D341Med (cell line): ENCODE measurements at places on chromosomes 11 and 22.

DNA sequence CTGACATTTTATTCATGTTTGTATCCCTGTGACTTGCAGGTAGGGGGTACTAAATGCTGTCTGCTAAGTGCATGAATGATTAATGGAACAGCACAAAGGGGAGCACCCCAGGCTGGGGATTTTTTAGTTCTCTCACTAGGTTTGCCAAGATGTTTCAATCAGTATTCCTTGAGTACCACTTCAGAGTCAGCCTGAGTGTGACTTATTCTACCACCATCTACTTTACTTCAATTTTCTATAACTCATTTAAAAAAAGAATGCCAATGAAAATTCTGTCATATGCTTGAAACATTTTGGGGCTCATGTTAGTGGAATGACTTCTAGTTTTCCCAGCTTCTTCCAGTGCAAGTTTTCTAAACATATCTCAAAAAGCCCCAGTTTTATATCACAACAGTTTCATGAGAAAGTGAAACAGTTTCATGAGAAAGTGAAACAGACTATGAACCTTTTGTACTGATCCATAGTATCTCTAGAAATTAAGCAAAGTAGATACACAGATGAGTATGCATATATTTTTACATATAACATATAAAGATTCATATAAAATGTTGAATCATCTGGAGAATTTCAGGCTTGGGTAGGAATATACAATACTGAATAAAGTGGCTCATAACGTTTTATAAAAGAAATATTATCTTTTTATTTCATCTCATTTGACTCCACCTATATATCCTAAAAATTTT, 252.4 kb downstream of the GRM5 start:
- DNase-seq = no peak

- no peak for DNase-seq
These were observed 22.8 kb upstream of the TFIP11 start for GRCh38 chr22:26534874-26535602.

DNA sequence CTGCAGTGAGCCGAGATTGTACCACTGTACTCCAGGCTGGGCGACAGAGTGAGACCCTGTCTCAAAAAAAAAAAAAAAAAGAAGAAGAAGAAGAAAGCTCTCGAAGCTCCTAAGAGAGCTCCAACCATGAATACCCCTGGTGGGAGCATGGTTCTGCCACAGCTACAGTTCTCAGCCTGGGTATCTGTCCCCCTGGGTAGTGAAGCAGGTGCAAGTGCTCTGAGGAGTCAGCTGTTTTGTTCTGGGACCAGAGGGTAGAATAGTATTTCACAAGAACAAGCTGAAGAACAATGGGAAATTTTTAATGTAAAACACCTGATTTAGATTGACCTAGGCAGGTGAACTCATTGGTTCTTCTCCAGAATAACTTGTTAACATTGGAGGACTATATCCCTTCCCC, 4.3 kb upstream of the HYOU1 start:
- DNase-seq = no peak

- peak; percentile 40 for DNase-seq
These were observed 217.4 kb downstream of the SBF2 start for GRCh38 chr11:10076458-10077141.

GRCh38 chr22:32306561-32306960, 51.1 kb upstream of the RFPL3 start:
- no peak for DNase-seq

GRCh38 chr11:27551127-27551526, 44.6 kb upstream of the LIN7C start:
- no peak for DNase-seq

DNA sequence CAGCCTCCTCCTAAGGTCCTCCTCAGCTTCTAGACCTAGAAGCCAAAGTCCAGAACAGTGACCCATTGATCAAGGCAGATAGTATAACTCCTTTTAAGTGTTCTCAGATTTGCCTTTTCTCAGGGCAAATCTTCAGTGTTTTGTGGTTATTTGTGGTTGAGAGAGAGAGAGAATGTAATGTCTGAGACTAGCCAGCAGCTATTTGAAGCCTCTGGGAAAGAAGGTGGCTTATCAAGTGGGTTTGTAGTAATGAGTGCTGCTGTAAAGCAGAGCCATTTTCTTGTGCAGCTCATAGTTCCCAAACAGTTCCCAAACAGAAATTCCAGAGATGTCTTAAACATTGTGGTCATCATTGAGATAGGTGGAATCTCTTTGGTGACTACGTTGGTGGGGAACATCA, 89.5 kb downstream of the RNF169 start:
- no peak for DNase-seq

DNA sequence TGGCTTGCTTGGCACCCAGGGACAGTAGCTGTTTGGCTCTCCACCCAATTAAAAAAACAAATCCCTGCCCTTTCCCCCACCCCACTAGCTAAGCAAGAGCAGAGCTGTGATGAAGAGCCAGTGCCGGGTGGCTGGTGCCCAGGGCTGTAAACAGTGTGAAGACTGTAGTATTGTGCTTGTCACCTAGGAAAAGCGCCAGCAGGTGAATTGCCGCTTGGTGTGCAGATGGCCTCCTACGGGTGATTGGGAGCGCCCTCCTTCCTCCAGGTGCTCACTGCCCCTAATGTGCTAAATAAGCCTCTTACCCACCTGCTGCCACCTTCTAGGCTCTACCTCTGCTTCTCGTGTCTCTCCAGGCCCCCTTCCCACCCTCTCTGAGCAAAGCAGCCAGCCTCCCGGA, 18.4 kb upstream of the RAPSN start:
- DNase-seq = no peak

GRCh38 chr11:129723146-129723760, 92.4 kb upstream of the TMEM45B start:
- no peak for DNase-seq

DNA sequence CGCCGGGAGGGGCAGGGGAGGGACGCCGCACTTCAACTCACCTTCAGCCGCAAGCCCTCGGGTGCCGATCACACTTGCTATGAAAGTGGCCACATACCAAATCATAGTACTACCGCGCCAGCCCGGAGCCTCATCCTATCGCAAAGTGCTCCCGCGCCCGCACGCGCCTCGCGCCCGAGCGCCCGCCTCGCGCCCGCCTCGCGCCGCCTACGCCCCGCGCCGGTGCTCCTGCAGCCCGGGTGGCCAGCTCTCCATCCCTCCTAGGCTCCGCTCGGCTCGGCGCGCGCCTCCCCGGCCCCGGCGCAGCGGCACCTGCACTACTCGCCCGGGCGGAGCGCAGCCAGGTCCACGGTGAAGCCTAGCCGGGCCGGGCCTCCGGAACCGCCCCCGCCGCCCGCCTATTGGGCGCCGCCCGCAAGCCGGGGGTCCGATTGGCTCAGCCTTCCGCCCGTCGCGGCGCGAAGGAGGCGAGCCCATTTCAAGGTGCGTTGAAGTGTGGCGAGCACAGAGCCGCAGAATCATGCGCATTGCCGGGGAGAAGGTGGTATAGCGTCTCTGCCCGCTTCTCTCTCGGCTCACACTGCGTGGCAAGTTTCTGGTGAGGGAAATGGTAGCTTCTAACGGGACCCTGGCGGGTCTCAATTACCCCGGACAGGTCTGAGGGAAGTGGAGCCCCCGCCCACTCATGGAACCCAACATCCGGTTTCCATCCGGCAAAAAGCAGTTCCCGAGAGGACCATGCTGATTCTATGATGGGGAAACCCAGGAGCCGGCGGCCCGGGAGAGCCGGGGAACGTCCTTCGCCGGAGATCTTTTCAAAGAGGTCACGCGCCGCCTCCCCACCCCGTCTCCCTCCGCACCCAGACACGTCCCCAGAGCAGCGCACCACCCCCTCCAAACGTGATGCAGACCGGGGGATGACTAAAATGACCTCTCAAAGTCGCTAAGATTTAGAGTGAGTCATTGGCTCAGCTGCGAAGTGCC, at the start of gene IGSF9B:
IGSF9B (minus strand) TSS at position 319 of the 984 bp plus-strand sequence; CDS start at position 105, 214 bp downstream.
- peak; percentile 98 for DNase-seq

DNA sequence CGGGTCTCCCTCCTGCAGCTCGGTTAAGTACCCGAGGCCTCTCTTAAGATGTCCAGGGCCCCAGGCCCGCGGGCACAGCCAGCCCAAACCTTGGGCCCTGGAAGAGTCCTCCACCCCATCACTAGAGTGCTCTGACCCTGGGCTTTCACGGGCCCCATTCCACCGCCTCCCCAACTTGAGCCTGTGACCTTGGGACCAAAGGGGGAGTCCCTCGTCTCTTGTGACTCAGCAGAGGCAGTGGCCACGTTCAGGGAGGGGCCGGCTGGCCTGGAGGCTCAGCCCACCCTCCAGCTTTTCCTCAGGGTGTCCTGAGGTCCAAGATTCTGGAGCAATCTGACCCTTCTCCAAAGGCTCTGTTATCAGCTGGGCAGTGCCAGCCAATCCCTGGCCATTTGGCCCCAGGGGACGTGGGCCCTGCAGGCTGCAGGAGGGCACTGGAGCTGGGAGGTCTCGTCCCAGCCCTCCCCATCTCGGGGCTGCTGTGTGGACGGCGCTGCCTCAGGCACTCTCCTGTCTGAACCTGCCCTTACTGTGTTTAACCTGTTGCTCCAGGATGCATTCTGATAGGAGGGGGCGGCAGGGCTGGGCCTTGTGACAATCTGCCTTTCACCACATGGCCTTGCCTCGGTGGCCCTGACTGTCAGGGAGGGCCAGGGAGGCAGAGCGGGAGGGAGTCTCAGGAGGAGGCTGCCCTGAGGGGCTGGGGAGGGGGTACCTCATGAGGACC, 25.0 kb downstream of the FADS3 start:
- DNase-seq = no peak

DNA sequence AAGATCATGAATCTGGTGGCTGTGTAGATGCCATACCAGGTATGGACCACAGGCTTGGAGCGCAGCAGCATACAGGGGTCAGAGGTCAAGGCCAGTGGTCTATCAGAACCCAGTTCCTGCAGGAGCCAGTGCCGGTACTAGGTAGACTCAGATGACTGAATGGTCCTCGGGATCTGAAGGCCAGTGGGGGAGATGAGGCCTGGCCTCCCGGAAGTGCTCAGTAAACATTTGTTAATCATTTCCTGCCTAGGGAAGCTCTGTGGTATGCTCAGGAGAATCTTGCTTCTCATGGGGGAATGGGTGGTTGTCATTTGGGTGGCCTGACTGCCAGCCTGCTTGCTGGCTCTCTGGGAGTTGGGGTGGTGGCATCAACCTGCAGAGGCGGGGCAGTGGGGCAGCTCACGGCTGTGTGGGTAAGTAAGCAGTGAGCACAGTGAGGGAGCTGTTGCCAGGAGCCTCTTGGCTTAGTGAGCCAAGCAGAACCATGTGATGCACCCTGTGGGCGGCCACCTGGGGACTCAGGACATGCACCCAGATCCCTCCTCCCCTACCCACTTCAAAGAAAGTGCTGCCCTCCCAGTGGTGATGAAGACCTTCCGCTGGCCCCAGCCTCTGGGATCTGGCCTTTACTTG, 33.0 kb downstream of the PTPRJ start:
- DNase-seq = no peak

DNA sequence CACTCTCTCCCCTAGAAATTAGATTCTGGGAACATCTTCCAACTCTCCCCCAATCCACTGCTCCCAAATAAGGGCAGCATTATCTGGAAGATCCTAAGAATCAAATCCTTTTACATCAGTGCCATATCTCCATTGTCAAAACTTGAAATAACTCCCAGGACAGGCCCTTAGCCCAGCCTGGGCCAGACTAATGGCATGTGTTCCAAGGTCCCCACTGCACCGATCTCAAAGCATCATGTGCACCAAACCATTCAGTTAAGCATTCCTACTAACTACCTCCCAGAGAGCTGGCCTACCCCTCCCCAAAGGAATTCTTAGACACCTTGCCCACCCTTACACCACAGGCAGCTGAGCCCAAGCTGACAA, 44.2 kb upstream of the POU2AF1 start:
- DNase-seq = no peak

- peak; percentile 67 for DNase-seq
These were observed 104.5 kb downstream of the CHST1 start for GRCh38 chr11:45560913-45561281.

DNA sequence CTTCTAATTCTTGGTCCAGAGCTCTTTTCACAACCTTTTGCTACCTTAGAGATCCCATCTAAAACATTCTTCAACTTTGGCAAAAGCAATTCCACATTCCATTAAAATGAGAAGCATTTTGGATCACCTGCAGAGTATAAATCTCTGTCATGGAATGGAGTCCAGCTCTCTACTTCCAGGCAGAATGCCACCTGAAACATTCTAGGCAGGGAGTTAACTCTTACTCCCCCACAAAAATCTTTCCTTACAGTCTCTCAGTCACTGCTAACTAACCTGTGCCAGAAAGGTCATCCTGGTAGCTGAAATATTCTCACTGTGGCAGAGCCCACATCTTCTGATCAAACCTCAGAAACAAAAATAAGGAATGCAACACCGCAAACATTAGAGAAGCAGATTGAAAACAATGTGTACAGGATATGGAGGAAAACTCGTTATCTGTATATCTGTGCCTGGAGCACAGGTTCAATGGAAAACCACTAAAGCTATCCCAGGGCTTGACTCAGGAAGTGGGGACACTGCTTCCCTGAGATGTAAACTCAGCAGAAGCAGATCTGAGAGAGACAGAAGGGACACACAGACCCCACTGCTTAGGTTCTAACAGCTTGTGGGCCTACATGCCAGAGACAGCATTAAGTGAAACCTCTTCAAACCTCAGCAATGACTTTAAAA, 78.9 kb downstream of the KCNC1 start:
- DNase-seq = no peak

DNA sequence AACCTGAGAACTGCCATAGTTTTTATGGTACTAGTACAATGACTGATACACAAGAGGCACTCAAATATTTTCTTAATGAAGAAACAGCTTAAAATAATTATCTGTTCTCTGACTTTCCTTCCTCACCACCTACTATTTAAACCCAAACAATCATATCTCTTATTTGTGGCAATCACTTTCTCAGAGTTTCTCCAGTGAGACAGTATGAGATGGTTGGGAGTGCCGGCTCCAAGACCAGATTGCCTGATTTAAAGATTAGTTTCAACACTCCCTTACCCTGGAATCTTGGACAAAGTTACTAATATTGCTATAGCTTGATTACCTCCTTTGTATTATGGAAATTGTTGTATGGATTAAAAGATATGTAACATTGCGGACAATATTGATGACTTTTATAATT, 5.7 kb upstream of the CEP126 start:
- DNase-seq = no peak

- DNase-seq = no peak
These were observed 529.4 kb downstream of the TBC1D22A start for GRCh38 chr22:47291565-47292495.

- DNase-seq = no peak
These were observed 75.2 kb upstream of the CRTAM start for GRCh38 chr11:122763108-122763507.

DNA sequence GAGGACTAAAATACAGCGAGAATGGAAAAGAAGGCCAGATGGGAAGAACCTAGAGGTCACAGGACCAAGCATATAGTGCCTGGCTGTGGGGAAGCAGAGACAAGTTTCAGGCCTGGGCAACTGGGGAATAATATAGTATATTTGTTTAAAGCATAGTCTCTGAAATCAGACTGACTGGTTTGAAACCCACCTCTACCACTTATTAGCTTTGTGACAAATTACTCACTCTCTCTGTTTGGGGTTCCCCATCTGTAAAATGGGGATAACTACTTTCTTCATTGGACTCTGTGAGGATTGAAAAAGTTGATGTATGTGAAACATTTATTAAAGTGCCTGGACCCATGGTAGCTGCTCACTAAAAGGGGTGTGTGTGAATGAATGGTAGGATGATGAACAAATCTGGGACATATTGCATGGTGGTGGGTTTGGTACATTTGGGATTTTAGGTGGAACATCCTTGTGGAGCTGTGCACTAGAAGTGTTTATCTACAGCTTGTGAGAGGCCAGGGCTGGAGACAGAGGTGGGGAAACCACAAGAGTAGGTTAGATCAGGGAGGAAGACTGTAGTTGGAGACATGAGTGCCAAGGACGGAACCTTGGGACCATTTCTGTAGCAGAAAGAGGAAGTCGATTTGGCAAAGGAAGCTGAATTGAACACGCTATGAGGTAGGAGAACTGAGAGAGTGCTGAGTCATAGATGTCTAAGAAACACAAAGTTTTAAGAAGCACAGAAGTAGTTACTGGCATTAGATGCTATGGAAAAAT, 52.6 kb downstream of the SWAP70 start:
- no peak for DNase-seq
